ENCODE measurements at places on chromosomes 12 and 14.

GRCh38 chr12:83859021-83859420, 1053.6 kb downstream of the SLC6A15 start:
- DNase-seq = no peak

DNA sequence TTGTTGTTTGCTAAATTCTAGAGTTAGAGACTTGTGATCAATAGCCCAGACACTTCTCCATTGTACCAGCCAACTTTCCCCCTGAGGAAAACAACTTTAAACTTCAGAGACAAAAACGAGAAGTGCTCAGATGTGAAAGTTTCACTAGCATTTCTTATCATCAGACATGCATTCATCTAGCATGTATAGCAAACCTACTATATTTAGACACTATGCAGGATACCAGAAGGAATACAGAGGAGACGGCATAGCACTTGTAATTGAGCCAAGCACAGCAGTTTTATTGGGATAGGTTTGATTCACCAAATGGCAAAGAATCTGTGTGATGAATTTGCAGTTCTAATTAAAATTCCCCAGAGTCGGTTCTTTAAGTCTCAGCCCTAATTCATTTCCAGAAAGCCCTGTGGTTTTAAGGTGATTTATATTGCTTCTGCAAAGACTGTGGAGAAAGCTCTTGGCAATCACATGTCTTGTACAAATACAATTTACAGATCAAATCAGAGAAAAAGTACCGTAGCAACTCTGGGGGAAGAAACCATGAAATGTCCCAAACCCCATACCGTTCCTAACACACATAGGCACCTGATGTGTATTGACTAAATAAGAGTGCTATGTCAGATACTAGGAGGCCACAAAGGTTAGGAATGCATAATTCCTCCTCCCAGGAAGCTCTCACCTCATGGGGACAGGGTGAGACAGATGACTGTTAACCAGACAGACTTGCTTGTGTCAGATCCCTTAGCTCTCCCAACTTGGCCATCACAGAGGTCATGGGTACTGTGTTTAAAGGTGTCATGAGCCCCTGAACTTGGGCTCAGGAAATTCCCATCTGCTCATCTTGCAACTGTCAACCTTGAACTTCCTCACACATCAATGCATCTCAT, 69.6 kb upstream of the KRAS start:
- DNase-seq = peak; percentile 18

DNA sequence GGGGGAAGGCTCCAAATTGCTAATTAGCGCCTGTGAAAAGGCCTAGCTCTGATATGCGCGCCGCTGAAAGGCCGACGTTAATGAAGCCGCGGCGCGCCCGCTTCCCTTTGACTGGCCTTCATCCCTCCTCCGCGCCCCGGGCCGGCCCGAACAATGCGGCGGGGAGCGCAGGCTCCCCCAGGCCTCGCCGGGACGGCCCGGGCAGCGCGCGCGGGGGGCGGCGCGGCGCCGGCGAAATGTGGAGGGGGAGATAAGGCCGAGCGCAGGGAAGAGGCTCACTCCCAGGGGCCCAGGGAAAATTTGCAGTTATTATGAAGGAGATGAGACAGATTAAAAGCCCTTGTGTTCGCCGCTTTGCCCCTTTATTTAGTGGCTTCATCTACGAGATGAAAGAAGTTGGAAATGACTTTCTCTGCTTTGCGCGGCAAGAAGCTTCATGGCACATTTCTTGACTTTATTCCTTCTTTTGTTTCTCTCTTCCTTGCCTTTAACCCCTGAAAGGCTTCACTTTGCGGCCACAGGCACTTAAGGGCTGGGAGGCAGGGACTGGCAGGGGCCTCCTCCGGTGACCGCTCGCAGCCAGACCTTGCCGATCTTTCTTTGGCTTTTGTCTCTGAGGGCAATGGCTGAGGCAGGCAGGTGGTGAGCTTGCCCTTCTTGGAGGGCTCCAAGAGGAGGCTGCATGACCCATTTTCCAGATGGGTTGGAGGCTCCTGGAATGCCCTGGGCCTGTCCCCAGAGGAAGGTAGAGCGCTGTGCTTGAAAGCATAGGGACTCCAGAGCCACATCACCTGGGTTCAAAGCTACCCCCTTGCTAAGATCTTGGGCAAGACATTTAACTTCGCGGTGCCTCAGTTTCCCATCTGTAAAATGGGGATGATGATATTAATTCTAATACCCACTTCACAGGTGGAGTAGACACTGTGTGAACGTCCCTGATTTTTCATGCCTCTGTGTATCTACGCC, 12.7 kb upstream of the GPATCH2L start:
- DNase-seq = no peak

- DNase-seq = no peak
Observed at GRCh38 chr14:98227727-98228111, 1044.3 kb downstream of the BCL11B start.

DNA sequence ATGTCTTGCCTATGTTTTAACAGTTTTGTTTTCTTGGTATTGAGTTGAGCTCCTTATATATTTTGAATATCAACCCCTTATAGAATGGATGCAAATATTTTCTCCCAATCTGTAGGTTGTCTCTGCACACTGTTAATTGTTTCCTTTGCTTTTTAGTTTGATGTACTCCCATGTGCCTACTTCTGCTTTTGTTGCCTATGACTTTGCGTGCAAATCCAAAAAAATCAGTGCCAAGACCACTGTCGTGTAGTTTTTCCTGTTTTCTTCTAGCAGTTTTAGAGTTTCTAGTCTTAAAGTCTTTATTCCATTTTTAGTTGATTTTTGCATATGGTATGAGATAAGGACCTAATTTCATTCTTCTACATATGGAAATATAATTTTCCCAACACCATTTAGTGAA, 28.8 kb downstream of the SENP1 start:
- DNase-seq = no peak

- DNase-seq = no peak
Observed at GRCh38 chr14:103177376-103177775, 54.1 kb downstream of the TNFAIP2 start.

DNA sequence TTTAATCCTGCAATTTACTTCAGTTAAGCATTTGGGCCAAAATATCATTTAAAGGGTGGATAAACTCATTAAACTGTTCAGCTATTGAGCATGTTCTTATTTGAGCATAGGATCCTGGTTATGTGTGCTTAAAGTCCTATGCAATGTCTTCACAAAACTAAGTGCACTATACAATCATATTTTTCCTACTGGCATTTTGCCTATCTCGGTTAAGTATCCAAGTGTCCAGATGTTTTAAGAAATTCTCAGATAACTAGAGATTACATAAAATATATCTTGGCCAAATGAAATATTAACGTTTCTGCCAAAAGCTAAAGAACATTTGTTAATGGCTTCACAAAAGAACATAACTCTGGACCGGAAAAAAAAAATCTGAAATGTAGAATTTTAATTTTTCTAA, 250.8 kb upstream of the LRFN5 start:
- no peak for DNase-seq

DNA sequence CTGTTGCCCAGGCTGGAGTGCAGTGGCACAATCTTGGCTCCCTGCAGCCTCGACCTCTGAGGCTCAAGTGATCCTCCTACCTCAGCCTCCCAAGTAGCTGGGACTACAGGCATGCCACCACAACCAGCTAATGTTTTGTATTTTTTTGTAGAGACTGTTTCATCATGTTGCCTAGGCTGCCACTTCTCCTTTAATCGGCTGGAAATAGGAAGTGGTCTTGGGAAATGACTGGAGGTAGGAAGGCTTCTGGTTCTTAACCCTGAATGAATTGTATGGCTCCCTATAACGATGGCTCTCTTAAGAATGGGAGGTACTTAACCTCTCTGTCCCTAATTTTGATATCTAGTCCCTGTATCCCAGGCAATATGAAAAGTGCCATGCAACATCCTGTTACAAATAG, 113.9 kb upstream of the USP15 start:
- DNase-seq = no peak

GRCh38 chr14:68421116-68421515, 371.8 kb downstream of the ZFP36L1 start:
- no peak for DNase-seq

DNA sequence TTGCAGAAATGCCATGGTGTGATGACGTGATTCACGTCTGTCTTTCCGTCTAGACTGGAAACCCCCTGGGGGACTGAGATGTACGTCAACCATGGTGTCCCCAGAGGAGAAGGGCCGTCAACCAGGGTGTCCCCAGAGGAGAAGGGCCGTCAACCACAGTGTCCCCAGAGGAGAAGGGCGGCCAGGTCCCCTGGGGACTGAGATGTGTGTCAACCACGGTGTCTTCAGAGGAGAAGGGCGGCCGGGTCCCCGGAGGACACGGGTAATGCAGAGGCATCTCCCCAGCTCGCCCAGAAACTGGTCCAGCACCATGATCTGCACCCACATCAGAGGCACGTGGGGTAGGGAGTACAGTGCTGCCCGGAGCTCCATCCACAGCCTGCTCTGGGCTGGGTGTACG, 30.6 kb upstream of the GALNT9 start:
- no peak for DNase-seq

- DNase-seq = no peak
Observed at GRCh38 chr12:11433664-11434063, 38.3 kb upstream of the PRB2 start.

DNA sequence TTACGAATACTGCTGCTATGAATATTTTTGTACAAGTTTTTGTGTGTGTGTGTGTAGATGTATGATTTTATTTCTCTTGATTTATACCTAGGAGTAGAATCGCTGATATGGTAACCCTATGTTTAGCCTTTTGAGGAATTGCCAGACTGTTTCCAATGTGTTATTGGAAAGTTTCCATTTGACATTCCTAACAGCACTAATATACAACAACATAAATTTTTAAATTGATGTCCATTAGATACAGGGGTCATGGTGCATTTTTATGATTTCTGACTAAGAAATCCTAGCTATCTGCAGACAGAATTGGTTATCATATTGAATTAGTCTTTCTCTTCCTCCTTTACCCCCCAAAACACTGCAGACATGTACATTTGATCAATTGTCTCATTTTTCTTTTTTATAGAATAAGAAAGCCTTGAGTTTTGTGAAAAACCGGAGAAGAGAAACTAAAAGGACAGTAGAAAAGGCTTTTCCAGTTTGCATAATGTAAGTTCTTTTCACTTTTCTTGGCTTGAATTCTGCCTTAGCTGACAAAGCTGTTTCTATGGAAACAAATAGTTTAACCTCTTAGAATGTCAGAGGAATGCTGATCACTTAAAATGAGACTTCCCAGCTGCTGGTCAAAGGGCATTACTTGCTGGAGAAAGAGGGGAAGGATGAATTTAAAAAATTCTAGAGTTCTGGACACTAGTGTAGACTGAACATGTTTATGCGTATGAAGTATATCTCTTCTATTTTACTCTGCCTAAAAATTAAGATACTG, 28.2 kb downstream of the PALS1 start:
- no peak for DNase-seq

- DNase-seq = no peak
Observed at GRCh38 chr12:82504409-82504808, 146.1 kb downstream of the METTL25 start.

DNA sequence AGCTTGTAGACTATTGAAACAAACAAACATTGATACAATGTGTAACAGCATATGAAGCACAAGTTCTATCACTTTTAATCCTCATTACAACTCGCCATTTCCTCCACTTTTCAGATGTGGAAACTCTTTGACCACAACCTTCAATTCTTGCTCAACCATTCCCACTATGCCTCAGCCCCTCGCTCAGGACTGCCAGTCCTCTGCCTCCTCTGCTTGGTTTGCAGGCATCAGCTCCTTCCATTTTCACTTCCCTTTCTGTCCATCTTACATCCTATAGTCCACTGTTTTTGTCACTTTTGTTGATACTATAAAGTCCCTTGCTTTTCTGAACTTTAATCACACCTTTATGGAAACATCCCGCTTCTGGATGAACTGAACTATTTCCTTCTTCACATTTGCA, 28.2 kb upstream of the CD27 start:
- DNase-seq = no peak

GRCh38 chr12:6914947-6915788, 788 bp downstream of the ENO2 start:
- DNase-seq = no peak

DNA sequence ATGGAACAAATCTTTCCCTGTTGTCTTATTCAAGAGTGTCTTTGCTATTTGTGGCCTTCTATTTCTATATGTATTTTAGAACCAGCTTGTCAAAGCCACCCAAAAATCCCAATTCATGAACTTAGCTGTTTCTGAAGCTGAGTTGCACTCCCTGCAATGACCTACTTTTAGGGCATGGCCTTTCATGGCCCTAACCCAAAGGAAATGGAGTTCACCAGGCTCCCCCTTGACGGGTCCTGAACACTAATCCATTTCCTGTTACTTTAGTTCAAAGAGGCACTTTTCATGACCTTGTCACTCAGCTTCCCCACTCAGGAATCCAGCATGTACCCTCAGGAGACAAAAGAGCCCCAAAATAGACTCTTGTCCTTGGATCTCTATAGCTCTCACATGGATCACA, 7.6 kb downstream of the TMED8 start:
- DNase-seq = no peak

GRCh38 chr14:58985786-58986185, 202.7 kb upstream of the DAAM1 start:
- no peak for DNase-seq

- DNase-seq = peak; percentile 52
Observed at GRCh38 chr12:10365696-10366405, 24.0 kb downstream of the KLRK1 start.

GRCh38 chr12:3043406-3043805, 33.8 kb upstream of the TSPAN9 start:
- no peak for DNase-seq

DNA sequence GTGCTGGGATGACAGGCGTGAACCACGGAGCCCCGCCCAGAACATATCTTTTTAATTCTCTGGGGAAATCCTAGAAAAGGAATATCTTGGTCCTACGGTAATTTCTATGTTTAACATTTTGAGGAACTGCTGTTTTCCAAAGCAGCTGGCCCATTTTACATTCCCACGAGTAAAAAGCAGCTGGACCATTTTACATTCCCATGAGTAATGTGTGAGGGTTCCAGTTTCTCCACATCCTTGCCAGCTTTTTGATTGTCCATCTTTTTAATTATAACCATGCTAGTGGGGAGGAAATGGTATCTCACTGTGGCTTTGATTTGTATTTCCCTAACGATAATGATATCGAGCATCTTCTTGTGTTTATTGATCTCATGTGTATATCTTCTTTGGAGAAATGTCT, 4.4 kb upstream of the P2RX4 start:
- DNase-seq = no peak

DNA sequence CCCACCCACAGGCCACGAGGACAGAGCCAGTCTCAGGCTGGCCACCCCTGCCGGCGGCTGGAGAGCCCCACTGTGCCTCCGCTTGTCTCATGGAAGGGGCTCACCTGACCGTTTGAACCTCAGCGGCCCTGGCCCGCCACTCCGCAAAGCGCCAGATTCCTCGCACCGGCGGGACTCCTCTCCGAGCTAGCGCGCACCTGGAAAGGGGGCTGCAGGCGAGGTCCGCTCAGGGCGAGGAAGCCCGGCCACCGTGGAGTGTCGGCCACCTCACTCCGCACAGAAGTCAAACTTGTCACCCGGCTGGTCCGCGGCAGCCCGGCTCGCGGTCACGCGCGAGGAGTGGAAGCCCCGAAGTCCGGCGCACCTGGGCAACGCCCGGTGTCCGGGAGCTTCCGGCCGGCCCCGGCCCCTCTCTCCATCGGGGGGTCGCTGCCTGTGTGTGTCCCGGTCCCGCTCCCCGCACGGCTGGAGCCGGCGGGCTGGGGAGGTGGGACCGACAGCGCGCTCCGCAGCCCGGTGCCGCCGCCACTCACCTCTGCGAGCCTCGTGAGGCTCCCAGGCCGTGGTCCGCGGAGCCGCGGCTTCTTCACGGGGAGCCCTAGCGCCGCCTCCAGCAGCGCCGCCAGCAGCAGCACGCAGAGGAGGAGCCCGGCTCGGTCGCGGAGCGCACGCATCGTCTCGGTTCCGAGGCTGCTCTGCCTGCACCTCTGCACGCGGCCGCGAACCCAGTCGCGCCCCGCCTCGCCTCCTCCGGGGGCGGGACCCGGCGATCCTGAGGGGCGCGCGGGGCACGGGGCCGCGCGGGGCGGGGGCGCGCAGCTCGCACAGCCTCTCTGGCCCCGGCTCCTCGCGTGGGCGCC, at the start of gene ISM2:
TSS of gene ISM2 (minus strand) at position 697 of the 860 bp plus-strand sequence. CDS start at position 674, 23 bp downstream.
- DNase-seq = peak; percentile 56

Measured in epithelial cell of esophagus (primary cell).